ENCODE measurements at places on chromosomes 16 and 17.

DNA sequence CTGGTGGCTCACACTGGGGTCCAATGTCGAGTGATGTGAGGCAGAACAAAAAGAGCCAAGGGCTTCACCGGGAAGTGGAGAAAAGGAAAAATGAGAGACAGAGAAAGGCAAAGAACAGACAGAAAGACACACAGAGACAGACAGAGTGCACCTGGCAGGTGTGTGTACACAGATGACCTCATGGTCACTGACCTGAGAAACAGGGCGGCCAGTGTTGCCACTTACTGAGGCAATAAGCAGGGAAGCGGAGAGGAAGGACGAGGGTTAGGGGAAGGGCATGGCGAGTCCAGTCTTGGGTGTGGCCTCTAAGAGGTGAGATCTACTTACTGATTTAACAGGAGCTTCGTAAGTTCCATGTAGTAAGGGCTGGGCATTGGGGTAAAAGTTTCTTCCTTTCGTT is 7.5 kb downstream of the GINS2 start:
- no peak for DNase-seq

DNA sequence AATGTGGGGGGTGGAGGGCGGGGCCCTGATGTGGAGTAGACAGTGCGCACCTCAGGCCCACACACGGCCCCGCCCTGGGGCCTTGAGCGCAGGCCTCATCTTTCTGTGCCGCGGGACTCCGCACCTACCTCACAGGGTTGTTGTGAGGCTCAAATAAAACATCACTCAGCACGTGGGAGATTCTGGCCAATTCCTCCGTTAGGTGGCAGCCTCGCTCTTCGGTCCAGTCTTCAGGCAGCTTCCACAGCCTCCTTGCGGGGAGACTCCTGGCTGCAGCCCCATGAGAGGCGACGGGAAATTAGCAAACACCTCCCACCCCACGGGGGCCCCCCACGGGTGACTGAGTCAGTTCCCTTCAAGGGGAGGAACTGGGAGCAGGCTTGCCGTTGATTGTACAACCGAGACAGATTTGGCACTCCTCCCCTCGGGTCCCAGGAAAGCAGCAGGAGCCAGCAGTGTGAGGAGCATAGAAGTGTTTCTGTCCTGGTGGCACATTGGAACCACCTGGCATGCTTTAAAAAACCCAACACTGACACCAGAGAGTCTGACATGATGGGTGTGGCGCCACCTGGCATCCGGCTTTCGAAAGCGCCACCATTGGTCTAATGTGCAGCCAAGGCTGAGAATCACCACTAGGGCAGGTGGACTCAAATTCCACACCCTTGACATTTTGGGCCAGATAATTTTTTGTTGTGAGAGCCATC is 7.6 kb downstream of the MRM1 start:
- DNase-seq, result peak; percentile 44

GRCh38 chr16:4777339-4778049 is 10.5 kb upstream of the ZNF500 start:
- no peak for DNase-seq

DNA sequence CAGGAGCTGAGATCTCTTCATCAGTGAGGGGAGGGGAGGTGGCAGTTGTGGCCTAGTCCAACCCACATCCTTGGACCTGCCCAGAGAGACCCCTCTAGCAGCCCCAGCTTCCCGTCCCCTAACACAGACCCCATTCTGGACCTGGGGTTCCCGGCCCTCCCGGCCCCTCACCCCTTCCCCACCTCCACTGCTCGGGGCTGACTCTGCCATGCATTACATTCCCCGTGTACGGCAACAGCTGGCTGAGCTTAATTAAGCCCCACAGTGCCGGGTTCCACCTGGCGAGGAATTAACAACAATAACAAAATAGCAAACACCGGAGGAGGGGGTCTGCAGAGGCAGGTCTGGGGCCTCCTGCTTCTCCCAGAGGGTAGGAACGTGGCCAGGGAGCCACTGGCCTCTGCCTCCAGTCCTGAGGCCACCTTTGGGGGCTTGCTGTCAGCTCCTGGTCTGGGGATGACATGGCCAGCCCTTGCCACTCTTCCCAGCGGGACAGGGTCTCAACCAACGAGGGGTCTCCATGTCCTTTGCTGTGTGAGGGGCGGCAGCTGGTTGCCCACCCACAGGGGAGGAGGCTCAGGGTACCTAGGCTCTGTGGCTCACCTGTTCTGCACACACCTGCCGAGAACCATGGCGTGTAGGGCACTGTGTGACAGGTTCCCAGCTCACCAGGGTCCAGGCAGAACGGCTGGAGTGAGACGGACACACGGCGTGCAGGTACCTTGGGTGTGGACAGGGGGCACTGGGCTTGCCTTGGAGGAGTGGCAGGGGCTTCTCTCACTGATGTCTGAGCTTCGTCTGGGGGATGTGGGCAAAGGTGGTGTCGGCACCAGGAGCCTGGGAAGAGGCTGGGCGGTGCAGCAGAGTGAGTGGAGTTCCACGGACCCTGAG is 46.9 kb upstream of the CBFA2T3 start:
- DNase-seq, result peak; percentile 47

- DNase-seq, result no peak
Measured at GRCh38 chr17:45279898-45280297, 18.0 kb upstream of the SPATA32 start.

GRCh38 chr16:31072540-31073141 is 1.4 kb downstream of the ZNF668 start:
- DNase-seq, result no peak

DNA sequence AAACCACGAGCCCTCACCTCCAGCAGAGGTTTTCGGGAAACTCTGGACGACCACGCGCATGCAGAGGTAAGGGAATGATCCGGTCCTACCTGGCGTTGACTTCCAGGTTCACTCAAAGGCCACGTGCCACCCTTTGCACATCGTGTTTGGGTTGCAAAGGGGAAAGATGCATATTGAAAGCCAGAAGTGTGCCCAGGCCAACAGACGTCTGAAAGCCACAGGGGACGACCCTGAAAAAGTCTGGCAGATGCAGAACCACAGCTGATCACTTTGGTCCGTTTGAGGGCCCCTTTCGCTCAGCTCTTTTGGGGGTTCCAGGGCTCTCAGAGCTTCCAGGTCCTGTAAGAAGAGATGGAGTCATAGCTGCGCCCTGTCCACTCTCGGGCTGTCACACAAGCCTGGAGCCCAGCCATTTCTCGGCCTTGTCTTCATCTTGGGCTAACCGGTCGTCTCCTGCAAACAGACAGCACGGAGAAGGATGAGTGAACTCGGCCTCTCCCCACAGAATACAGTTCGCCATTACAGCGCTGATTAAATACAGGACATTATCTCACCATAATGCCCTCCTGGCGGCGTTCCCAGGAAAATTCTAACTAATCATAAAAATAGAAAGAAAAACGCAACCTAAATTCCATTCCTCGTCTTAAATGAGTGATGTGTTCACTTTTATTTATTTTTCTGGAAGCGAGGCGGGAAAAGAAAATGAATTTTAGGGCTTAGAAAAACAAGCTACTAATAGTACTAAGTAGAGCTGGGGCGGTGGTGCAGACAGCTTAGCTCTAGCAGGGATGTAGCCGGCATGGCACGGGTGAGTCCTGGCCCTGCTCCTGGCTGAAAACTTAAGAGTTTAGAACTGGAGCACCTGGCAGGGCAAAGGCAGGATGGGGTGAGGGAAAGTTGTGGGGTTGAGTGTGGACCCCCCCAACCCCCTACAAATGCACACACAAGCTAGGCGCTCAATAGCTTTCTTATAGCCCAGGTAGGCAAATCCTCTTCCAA is 45.5 kb upstream of the ZFHX3 start:
- peak; percentile 69 for DNase-seq

GRCh38 chr17:60305141-60305540 is 86.8 kb downstream of the USP32 start:
- no peak for DNase-seq

DNA sequence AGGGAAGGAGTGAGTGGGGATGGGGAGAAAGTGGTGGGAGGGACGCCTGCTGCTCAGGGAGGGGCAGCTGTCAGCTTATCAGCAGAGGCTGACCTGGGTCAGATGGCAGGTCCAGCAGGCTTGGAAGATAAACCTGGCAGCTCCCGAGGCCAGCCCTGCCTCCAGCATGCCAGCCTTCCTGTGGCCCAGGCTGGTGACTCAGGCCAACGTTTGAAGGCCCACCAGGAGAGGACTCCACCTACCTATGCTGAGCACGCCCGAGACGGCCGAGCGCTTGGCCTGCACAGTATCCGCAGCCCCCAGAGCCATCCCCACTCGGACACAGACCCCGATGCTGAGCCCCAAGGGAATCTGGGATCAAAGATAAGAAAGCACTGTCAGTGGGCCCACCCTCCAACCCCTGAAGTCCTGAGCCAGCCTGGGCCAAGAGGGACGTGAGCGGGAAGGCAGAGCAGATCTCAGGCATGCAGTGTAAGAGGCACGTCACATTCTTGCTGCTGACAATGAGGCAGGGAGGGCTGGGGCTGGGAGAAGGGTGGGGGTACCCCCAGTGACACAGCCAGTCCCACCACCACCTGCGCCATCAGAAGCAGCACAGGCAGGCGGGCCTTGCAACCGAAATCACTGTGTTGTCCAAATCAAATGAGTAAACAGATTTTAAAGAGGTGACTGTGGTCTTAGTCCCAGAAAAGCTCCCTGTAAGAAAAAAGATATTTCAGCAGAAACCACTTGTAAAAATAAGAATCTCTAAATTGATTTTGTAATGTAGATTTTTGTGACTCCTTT is 12.4 kb downstream of the SLC47A2 start:
- no peak for DNase-seq

DNA sequence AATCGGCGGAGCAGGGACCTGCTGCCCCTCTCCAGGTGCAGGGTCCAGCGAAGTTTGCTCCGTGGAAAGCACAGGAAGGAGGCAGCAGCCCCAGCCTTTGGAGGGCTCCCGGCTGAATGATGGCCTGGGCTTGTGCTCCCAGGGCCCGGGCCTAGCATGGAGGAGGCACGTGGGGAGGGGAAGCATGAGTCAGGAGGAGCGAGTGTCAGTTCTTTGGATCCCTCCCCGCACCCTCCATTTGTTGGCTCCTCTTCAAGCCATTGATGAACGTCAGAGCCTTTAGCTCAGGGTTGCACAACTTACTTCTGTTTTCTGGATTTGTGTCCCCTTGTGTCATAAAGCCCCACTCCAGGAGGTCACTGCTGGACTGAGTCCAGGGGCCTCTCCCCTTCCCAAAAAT is 25.8 kb downstream of the TTYH2 start:
- DNase-seq, result no peak

DNA sequence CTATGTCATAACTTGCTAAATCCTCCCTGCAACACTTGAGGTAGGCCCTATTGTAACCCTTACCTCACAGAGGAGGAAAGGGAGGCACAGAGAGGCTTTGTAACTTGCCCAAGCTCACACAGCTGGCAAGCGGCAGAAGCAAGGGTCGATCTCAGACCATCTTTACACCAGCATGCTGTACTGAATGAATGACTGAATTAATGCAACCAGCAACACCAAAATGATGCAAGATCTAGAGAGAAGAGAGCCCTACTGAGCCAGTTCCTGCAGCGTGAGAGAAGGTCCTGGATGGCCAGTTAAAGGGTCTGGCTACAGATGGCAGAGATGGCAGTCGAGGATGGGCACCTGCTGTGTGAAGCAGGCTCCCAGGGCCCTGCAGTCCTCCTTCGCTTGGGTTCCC is 8.2 kb upstream of the KLHL36 start:
- no peak for DNase-seq

- no peak for DNase-seq
Measured at GRCh38 chr17:36586138-36586537, 5.5 kb upstream of the DHRS11 start.

GRCh38 chr16:87648236-87648635 is 45.9 kb downstream of the JPH3 start:
- DNase-seq, result no peak

GRCh38 chr16:55120826-55121225 is 190.2 kb downstream of the IRX5 start:
- no peak for DNase-seq
